ENCODE measurements at places on chromosomes 13 and 19.
A peak's percentile ranks its signal among the peaks of the same experiment; 100 is the strongest.

DNA sequence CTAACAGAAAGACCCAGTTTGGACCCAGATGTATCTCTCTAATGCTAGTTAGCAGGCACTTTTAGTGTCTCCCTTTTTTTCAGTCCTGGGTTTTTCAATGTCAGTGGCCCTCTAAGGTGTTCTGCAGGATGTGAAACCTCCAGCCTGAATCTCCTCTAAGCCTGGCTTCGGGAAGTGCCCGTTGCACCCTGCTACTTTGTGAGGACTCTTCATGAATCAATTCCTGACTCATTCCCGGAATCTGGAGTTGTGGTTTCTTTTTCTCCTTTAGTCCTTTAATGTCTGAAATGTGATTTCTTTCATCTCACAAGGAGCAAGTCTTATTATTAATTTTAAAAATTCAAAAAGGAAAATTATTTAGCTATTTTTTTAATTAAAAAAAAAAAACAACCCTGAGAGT, 116.0 kb downstream of the ZNF536 start:
- DNase-seq: no peak

- DNase-seq: no peak
These were observed 616 bp downstream of the CDX2 start for GRCh38 chr13:27968316-27969081.

DNA sequence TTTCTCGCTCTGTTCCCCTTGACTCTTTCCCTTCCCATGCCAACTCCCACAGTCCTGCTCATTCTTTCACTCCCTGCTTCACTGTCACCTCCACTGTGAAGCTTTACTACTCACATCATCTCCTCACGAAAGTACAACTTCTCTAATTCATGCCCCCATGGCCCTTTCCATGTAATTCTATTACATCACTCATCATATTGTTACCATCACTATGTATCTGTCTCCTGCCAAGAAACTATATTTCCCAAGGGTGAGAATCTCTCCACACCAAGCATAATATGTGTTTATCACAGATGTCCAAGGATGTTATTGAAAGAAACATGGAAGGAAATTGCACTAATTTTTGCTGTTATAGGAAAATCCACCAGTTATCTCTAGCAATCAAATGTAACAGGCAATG, 37.2 kb upstream of the LRCH1 start:
- DNase-seq: no peak

- no peak for DNase-seq
These were observed 22.0 kb downstream of the GGACT start for GRCh38 chr13:100566543-100566942.

GRCh38 chr19:45152504-45153338, 8.1 kb downstream of the NKPD1 start:
- no peak for DNase-seq

DNA sequence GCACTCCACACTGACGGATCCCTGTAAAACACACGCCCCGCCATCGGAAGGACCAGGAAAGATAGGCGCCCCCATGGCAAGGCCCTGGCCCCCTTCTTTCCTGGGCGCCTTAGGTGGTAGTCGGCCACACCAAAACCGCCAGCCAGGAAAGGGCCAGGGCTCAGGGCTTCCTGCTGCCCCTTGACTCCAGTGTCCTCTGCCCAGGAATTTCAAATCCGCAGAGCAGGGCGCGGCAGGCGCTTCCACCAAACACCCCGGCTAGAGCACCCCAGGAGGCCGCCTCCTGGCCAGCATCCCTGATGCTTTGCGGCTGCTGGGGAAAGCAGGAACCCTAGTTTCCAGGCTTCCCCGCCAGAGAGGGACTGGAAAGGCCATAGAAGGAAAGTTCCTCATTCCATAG, 57.5 kb downstream of the ZNF726 start:
- no peak for DNase-seq

DNA sequence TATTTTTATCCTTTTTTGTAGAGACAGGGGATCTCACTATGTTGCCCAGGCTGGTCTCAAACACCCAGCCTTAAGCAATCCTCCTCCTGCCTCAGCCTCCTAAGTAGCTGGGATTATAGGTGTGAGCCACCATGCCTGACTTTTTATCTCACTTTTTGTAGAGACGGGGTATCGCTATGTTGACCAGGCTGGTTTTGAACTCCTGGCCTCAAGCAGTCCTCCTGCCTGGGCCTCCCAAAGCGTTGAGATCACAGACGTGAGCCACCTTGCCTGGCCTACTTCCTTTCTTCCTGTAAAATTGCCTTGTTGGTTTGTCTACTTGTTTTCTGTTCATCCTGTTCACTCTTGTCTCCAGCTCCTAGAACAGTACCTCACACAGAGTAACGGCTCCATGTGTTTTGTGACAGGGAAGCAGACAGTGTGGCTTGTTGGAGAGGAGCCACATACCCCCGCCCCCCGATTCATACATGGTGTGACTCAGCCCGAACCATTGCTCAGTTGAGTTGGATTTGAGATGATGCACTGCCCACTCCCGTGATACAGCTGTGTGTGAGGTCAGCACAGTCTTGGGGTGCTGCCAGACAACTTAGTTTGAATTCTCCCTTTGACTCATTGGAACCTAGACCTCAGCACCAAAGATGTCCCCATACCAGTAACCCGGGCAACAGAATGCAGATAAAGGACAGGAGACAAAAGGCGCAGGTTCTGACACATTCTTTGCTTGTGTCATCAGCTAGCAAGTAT, 34.2 kb downstream of the GPR42 start:
- peak; percentile 96 for DNase-seq

DNA sequence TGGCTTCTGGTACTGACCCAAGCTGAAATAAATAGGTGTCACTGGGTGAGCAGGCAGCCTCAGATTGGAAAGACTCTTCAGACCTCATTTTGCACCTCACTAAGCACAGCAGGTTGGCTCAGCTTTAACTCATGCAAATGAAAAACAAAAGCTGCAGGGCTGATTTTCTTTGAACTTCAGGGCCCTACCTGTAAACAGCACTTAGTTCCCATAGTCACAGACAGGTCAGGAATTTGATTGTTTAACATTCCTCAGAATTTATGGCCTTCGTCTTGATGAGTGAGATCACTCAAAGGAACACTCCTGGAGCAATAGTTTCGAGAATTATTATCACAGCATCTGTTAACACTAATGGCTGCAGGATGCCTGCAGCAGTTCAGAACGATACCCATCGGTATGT, 718.5 kb downstream of the EFNB2 start:
- no peak for DNase-seq

DNA sequence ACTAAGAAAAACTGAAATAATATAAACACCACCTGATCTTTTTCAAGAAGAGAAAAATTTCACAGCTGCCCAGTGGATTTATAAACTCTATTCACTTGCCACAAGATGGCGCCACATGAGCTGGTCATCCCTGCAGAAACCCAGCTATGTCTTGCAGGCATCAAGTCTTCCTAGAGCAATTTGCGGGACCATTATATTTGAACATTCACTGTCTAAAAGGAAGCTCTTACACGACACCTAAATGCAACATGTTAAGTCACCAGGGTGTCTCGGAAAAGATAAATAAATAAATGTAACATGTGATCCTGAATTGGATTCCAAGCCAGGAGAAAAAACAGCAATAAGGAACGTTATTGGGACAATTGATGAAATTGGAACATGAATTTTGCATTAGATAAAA, 20.3 kb upstream of the AKT2 start:
- DNase-seq: no peak

- DNase-seq: no peak
These were observed 179.1 kb downstream of the RBM26 start for GRCh38 chr13:79226938-79227337.

All from GM04503 (cell line).